ENCODE measurements at places on chromosomes 13 and 19.

- no peaks in the 10 kb centered on the region for H3K4me1 ChIP-seq
- DNase-seq: no peak
- no peak overlapping the region for H3K27ac ChIP-seq
Observed at GRCh38 chr19:30879225-30879624, 470.0 kb downstream of the TSHZ3 start.

DNA sequence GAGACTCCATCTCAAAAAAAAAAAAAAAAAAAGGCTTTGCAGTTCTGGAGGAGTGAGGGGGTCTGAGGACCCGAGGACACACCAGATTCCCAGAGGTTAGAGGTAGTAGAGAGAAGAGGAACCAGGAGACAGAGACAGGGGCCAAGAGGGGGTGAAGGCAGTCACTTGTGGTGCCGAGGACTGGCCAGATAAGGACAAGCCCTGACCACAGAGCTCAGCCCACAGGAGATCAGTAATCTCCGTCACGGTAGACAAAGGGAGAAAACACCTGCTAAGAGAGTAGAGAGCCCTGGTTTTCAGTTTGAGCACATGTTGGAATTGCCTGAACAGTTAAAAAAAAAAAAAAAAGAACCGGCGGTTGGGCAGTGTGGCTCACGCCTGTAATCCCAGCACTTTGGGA is 1.7 kb upstream of the PRAM1 start:
- DNase-seq: no peak
- no peaks in the 10 kb centered on the region for H3K27me3 ChIP-seq
- peaks cover 11% of the 10 kb centered on the region for H3K4me1 ChIP-seq
- no peak overlapping the region for H3K4me3 ChIP-seq
- H3K27ac ChIP-seq: no peak overlapping the region

DNA sequence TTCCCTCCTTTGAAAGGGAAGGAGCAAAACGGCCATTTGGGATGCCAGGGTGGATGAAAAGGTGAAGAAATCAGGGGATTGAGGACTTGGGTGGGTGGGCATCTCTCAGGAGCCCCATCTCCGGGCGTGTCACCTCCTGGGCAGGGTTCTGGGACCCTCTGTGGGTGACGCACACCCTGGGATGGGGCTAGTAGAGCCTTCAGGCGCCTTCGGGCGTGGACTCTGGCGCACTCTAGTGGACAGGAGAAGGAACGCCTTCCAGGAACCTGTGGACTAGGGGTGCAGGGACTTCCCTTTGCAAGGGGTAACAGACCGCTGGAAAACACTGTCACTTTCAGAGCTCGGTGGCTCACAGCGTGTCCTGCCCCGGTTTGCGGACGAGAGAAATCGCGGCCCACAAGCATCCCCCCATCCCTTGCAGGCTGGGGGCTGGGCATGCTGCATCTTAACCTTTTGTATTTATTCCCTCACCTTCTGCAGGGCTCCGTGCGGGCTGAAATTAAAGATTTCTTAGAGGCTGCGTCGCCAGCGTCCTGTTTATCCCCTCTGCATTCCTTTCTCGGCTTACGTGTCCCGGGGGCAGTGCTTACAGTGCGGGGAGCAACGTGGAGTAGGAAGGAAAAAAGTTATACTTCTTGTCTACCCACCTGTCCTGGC is 15.2 kb upstream of the S1PR4 start:
- no peaks in the 10 kb centered on the region for H3K27me3 ChIP-seq
- no peaks in the 10 kb centered on the region for H3K4me1 ChIP-seq
- H3K27ac ChIP-seq: no peak overlapping the region
- no peak for DNase-seq

- DNase-seq: peak; percentile 78
- H3K27ac ChIP-seq: peak overlapping the region; percentile 86
- H3K4me1 ChIP-seq: peaks cover 79% of the 10 kb centered on the region
- H3K4me3 ChIP-seq: no peak overlapping the region
Observed at GRCh38 chr19:16605553-16605994, 22.4 kb downstream of the MED26 start.

GRCh38 chr19:2080336-2080988 is 15.7 kb downstream of the MOB3A start:
- no peaks in the 10 kb centered on the region for H3K27me3 ChIP-seq
- no peaks in the 10 kb centered on the region for H3K4me1 ChIP-seq
- H3K4me3 ChIP-seq: no peak overlapping the region

GRCh38 chr13:54018485-54018884 is 989.9 kb downstream of the OLFM4 start:
- DNase-seq: no peak
- H3K4me3 ChIP-seq: no peak overlapping the region
- H3K4me1 ChIP-seq: no peaks in the 10 kb centered on the region
- no peaks in the 10 kb centered on the region for H3K36me3 ChIP-seq
- no peak overlapping the region for H3K27ac ChIP-seq

GRCh38 chr13:89541091-89542030 is 1806.1 kb upstream of the MIR17HG start:
- no peak overlapping the region for H3K4me3 ChIP-seq
- H3K4me1 ChIP-seq: no peaks in the 10 kb centered on the region
- DNase-seq: no peak
- H3K36me3 ChIP-seq: no peaks in the 10 kb centered on the region

DNA sequence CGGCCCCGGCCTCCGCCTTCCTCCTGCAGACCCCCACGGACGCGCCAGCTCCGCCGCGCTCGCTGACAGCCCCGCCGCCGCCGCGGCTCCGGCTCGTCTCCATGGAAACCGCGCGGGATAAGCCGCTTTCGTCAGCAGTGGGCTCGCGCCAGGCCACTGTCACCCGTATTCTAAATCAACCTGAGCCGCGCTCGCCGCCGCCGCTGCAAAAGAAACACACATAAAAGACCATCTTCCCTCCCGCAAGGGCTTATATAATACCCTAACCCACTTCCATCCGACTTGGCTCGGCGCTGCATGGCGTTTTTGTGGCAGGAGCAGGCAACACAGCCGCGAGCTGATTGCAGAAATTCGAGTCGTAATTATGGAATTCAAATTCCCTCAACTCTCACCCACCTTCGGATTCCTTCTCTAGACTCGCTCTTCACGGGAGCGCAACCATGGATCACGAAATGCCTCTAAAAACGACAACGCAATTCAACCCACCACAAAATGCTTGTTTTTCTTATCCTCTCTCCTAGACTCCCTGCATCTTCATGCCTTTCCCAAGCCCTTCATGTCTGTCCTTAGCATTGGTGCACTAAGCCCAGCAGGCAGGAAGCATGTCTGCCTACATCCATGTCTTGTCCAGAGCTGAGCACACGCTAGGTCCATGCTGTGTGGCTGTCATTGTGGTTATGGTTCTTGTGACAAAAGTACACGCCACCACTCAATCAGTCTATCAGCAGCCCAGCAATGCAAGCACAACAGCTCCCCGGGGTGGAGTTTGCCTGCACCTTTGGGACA is at the start of gene AMER2:
AMER2 (minus strand) TSS at position 772 of the 786 bp plus-strand sequence; CDS start at position 103, 669 bp downstream.
- H3K27ac ChIP-seq: no peak within 1 kb of the TSS
- no peaks in the 10 kb centered on the region for H3K4me1 ChIP-seq
- H3K27me3 ChIP-seq: peaks cover 36% of the 10 kb centered on the region
- no peak within 1 kb of the TSS for H3K4me3 ChIP-seq

DNA sequence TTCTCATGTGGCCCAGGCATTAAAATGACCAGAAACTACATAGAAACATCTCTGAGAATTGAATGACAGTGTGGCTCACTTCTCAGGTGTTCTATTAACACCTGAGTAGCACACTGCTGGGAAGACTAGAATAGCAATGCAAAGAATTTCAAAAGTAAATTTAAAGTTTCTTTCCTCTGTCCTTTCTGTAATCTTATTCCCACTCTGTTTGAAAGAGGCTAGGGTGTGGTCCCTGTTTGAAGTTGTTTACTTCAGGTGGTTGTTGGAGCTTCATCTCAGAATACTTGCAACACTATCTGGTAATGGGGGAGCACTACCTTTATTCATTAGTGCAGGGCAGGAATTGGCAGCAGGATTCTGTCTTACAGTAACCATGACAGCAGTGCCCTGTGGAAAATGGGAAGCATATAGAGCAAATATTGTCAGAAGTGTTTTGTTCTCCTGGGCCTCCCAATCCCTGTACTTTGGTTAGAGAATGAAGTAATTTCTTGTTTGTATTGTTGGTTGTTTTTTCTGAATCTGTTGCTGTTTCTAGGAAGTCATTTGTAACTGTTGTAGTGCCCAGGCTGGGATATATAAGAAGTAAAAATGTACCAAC is 1210.2 kb upstream of the ATXN8OS start:
- DNase-seq: no peak
- H3K36me3 ChIP-seq: no peaks in the 10 kb centered on the region
- H3K4me3 ChIP-seq: no peak overlapping the region
- no peaks in the 10 kb centered on the region for H3K4me1 ChIP-seq
- H3K27ac ChIP-seq: no peak overlapping the region

- no peaks in the 10 kb centered on the region for H3K27me3 ChIP-seq
- H3K4me3 ChIP-seq: no peak overlapping the region
- H3K4me1 ChIP-seq: peaks cover 5% of the 10 kb centered on the region
- DNase-seq: no peak
- H3K27ac ChIP-seq: no peak overlapping the region
Observed at GRCh38 chr19:47284324-47284899, 9.7 kb downstream of the INAFM1 start.

- no peaks in the 10 kb centered on the region for H3K36me3 ChIP-seq
- no peak overlapping the region for H3K27ac ChIP-seq
- no peak for DNase-seq
- H3K4me3 ChIP-seq: no peak overlapping the region
Observed at GRCh38 chr19:54253331-54254194, 3.5 kb downstream of the LILRB5 start.

GRCh38 chr13:45658586-45659235 is 43.2 kb upstream of the ERICH6B start:
- no peaks in the 10 kb centered on the region for H3K4me1 ChIP-seq
- no peaks in the 10 kb centered on the region for H3K36me3 ChIP-seq
- no peak for DNase-seq
- no peak overlapping the region for H3K27ac ChIP-seq
- H3K4me3 ChIP-seq: no peak overlapping the region

DNA sequence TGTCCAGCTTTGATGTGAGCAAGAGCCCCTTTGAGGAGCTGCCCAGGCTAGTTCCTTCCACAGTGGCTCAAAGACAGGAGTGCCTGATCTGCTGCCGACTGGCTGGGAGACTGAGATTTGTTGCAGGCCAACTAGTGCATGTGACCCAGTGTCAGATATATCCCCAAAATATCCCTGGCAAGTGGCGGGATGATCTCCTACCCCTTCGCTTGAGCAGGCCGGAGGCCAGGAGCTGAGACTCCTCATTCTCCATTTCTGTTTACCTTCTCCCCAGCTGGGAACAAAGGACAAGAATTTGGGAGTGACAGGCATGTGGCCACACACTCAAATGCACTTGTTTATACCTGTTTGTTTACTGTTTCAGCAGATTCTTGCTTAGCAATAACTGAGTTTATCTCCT is 37.1 kb upstream of the XPO4 start:
- peaks cover 24% of the 10 kb centered on the region for H3K4me1 ChIP-seq
- no peak overlapping the region for H3K4me3 ChIP-seq
- no peaks in the 10 kb centered on the region for H3K27me3 ChIP-seq
- DNase-seq: peak; percentile 78
- no peaks in the 10 kb centered on the region for H3K36me3 ChIP-seq

DNA sequence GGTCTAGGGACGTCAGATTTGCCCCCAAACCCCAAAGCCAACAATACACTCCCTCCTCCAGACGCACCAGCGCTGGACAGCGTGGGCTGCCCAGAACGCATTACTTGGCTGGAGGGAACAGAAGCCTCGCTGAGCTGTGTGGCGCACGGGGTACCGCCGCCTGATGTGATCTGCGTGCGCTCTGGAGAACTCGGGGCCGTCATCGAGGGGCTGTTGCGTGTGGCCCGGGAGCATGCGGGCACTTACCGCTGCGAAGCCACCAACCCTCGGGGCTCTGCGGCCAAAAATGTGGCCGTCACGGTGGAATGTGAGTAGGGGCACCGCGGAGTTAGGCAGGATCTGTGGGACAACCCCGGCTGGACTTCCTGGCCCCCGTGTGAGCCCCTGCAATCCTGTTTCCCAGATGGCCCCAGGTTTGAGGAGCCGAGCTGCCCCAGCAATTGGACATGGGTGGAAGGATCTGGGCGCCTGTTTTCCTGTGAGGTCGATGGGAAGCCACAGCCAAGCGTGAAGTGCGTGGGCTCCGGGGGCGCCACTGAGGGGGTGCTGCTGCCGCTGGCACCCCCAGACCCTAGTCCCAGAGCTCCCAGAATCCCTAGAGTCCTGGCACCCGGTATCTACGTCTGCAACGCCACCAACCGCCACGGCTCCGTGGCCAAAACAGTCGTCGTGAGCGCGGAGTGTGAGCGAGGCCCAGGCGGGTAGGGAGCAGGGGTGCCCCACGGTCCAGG is 4.0 kb downstream of the ICAM5 start:
- no peak overlapping the region for H3K27ac ChIP-seq
- peaks cover 25% of the 10 kb centered on the region for H3K4me1 ChIP-seq
- peaks cover 83% of the 10 kb centered on the region for H3K27me3 ChIP-seq
- no peak overlapping the region for H3K4me3 ChIP-seq
- no peak for DNase-seq

DNA sequence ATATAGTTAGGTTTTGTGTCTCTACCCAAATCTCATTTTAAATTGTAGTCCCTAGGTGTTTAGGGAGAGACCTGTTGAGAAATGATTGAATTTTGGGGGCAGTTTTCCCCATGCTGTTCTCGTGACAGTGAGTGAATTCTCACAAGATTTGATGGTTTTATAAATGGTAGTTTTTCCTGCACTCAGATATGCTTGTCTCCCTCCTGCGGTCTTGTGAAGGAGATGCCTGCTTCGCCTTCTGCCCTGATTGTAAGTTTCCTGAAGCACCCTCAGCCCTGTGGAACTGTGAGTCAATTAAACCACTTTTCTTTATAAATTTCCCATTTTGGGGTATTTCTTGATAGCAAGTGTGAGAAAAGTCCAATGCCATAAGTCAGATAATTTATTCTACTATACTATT is 1977.5 kb upstream of the PCDH20 start:
- no peaks in the 10 kb centered on the region for H3K4me1 ChIP-seq
- H3K36me3 ChIP-seq: no peaks in the 10 kb centered on the region
- H3K27me3 ChIP-seq: no peaks in the 10 kb centered on the region
- H3K27ac ChIP-seq: no peak overlapping the region
- H3K4me3 ChIP-seq: no peak overlapping the region
- no peak for DNase-seq

GRCh38 chr13:110479648-110480047 is 81.9 kb downstream of the RAB20 start:
- H3K4me1 ChIP-seq: peaks cover 7% of the 10 kb centered on the region
- H3K27ac ChIP-seq: peak overlapping the region; percentile 24
- H3K27me3 ChIP-seq: no peaks in the 10 kb centered on the region
- no peak overlapping the region for H3K4me3 ChIP-seq

DNA sequence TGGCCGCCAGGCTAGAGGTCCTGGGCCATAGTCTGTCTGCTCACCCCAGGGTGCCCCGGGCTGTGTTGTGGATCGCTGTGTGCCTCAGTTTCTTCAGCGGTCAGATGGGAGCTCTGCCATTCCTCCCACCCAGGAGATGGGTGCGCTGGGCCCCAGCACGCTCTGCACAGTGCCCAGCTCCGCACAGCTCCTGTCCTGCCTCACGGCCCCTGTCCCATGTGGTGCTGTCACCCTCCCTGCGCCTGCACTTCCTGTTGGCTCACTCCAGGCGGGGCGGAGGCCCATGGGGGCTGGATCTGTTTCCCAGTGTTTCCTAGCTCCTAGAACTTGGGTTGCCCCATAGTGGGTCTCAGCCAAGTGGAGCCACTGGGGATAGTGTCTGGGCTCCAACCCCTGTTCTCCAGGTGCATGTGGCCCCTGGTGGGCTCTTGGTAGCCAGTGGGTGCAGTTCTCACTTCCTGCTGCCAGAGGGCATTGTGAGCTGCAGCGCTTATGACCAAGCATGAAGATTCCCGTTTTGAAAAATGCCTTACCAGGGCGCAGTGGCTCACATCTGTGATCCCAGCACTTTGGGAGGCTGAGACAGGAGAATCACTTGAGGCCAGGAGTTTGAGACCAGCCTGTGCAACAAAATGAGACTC is 69.8 kb downstream of the KDM4B start:
- peaks cover 46% of the 10 kb centered on the region for H3K4me1 ChIP-seq
- H3K36me3 ChIP-seq: no peaks in the 10 kb centered on the region
- no peak overlapping the region for H3K4me3 ChIP-seq

All from gastrocnemius medialis (tissue), 4 donors.